ENCODE measurements at places on chromosomes 5 and 9.

DNA sequence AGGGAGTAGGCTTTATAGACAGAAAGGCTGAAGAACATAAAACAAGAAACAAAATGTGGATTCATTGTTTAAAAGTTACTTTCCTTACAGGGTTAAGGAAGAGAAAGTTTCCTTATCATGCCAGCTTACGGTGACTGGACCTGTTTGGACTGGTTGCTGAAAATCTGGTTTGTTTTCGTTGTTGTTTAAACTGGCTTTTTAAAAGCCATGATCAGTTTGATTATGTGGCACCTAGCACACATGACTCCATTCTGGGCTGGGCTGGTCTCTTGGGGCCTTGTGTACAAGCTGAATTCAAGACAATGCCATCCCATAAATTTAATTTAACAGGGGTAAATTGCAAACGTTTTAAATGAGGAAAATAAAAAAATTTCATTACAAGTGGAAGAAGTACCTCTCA, 18.4 kb upstream of the ZNF474 start:
- H3K36me3 ChIP-seq, result no peaks in the 10 kb centered on the region
- H3K4me3 ChIP-seq, result no peak overlapping the region
- H3K4me1 ChIP-seq, result peaks cover 8% of the 10 kb centered on the region
- H3K27me3 ChIP-seq, result no peaks in the 10 kb centered on the region

DNA sequence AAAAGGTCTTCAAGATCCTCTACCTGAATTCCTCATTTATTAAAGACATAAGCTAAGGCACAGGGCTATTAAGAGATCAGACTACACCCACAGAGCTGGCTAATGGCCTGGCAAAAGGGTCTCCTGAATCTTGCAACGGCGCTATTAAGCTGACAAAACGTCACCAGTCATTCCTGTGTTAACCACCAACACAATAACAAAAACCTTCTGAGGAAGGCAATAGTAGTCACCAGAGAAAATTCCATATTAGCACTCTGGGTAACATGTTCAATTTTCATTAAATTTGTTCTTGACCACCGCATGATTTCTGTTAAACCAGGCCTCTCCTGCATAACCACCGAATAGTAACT, 77.0 kb downstream of the GNAQ start:
- H3K4me1 ChIP-seq, result peaks cover 7% of the 10 kb centered on the region
- no peak overlapping the region for H3K4me3 ChIP-seq
- no peaks in the 10 kb centered on the region for H3K36me3 ChIP-seq
- no peaks in the 10 kb centered on the region for H3K27me3 ChIP-seq
- H3K27ac ChIP-seq, result no peak overlapping the region

- H3K27me3 ChIP-seq, result peaks cover 14% of the 10 kb centered on the region
- peak; percentile 23 for DNase-seq
- H3K4me3 ChIP-seq, result no peak overlapping the region
- H3K36me3 ChIP-seq, result no peaks in the 10 kb centered on the region
- H3K27ac ChIP-seq, result no peak overlapping the region
Measured at GRCh38 chr5:133292300-133292699, 240.5 kb downstream of the HSPA4 start.

- H3K27ac ChIP-seq, result no peak overlapping the region
- no peak overlapping the region for H3K4me3 ChIP-seq
- DNase-seq, result no peak
- H3K27me3 ChIP-seq, result peaks cover 21% of the 10 kb centered on the region
- H3K36me3 ChIP-seq, result peaks cover 7% of the 10 kb centered on the region
- H3K4me1 ChIP-seq, result no peaks in the 10 kb centered on the region
Measured at GRCh38 chr9:133200631-133201030, 8.4 kb downstream of the OBP2B start.

DNA sequence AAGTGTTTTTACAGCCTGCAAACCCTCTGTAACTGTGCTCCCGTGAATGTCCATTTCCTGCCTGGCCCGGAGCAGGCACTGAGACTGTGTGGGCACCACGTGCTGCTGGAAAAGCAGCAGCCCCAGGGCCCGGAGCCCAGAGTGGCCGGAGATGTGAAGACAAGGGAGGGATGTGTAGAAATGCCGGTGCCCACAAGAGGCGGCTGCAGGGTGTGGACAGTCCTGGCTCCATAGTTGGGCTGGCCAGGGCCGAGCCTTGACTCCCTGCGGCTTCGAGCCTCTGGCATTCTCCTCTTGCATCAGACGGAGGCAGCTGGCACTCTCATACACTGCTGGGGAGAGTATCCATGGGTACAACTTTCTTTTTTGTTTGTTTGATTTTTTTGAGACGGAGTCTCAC, 13.2 kb upstream of the GFPT2 start:
- H3K4me3 ChIP-seq, result no peak overlapping the region
- no peak for DNase-seq
- no peaks in the 10 kb centered on the region for H3K4me1 ChIP-seq

- no peak overlapping the region for H3K27ac ChIP-seq
- DNase-seq, result peak; percentile 19
- H3K4me3 ChIP-seq, result no peak overlapping the region
- H3K36me3 ChIP-seq, result no peaks in the 10 kb centered on the region
- no peaks in the 10 kb centered on the region for H3K4me1 ChIP-seq
- peaks cover 79% of the 10 kb centered on the region for H3K27me3 ChIP-seq
Measured at GRCh38 chr9:99000476-99001395, 57.0 kb downstream of the COL15A1 start.

DNA sequence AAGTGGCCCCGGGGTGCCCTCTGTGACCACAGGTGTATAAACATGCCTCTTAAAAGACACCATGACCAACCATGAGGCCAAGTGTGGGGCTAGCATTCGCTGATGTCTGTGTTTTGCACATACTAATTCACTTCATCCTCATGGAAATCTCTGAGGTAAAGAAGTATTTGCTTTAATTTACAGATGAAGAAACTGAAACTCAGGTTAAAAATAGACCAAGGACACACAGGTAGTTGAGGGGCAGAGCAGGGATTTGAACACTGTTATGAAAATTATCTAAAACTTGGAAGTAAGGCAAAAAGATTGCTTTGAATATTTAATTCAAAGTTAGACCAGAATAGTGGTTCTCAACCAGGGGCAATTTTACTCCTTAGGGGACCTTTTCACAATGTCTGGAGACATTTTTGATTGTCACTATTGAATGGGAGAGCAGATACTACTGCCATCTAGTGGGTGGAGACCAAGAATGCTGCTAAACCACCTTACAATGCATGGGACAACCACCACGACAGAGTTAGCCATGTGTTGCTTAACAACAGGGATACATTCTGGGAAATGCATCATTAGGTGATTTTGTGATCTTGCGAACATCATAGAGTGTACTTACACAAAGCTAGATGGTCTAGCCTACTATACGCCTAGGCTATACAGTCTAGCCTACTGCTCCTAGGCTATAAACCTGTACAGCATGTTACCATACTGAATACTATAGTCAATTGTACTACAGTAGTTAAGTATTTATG, 8.0 kb upstream of the FXN start:
- peaks cover 7% of the 10 kb centered on the region for H3K4me1 ChIP-seq
- H3K36me3 ChIP-seq, result no peaks in the 10 kb centered on the region
- no peak overlapping the region for H3K4me3 ChIP-seq
- H3K27me3 ChIP-seq, result peaks cover 22% of the 10 kb centered on the region
- no peak overlapping the region for H3K27ac ChIP-seq
- DNase-seq, result peak; percentile 33

- no peak overlapping the region for H3K27ac ChIP-seq
- H3K4me1 ChIP-seq, result no peaks in the 10 kb centered on the region
- no peak overlapping the region for H3K4me3 ChIP-seq
- no peak for DNase-seq
- H3K27me3 ChIP-seq, result no peaks in the 10 kb centered on the region
Measured at GRCh38 chr5:173410459-173411233, 82.4 kb upstream of the STC2 start.

DNA sequence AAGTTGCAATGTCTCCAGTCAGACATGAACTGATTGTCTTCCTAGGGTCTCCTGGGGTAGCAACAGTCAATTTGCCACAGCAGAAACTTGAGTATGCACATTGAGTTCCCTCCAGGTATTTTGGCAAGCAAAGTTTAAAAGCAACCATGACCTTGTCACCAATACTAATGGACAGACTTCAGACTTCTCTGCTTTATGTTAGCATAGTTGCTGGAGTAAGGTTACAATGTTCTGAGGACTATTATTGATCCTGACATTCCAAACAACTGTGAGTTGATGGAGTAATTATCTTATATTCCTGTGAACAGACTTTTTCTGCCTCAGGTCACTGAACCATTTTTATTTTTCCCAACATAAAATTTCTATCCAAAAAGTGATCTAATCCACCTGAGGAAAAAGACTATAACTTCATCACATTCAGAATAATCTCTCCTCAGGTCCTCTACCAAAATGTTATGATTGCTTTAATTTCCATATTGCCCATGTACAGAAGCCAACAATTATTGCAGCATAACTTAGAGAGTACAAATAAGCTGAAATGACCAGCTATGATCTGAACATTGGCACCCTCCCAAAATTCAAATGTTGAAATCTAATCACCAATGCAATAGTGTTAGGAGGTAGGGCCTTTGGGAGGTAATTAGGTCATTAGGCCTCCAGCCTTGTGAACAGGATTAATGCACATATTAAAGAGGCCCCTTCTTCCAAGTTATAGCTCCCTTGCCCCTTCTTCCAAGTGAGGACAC, 228.3 kb downstream of the PDE4D start:
- H3K27me3 ChIP-seq, result no peaks in the 10 kb centered on the region
- no peak overlapping the region for H3K27ac ChIP-seq
- DNase-seq, result no peak
- no peaks in the 10 kb centered on the region for H3K36me3 ChIP-seq
- peaks cover 22% of the 10 kb centered on the region for H3K4me1 ChIP-seq
- H3K4me3 ChIP-seq, result no peak overlapping the region

DNA sequence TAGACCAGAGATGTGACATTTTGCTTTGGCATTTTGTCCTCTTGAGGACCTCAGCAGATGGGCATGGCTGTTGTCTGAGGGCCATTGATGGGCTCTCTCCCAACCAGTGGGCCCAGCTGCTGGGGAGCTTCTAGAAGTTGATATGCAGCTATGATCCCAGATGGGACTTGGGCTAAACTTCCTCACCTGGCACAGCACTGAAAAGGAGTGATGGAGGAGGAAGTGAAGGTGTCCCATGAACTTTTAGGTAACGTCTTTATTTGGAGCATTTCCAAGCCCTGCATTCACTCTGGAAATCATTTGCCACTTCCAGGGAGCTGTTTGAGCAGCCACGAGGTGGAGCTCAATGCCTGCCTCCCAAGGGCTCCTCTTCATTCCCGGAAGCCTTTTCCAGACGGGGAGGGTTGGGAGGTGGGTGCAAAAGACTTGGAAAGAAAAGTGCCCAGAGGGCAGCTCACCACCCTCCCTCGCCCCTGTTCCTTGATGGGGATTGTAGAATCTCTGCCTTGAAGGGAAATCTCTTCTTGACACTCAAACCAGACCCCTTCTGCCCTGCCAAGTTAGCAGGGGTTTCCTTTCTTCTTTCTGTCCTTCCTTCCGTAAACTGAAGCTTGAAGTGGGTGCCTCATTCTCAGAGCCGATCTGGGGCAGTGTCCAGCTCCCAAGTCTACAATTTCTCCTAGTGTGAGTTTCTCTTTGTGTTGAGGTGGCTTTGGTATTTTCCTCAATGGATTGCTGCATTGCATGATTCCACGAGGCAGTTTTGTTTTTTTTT, 18.1 kb upstream of the NEUROG1 start:
- H3K27ac ChIP-seq, result no peak overlapping the region
- peak; percentile 73 for DNase-seq
- peaks cover 8% of the 10 kb centered on the region for H3K4me1 ChIP-seq
- peaks cover 76% of the 10 kb centered on the region for H3K27me3 ChIP-seq
- H3K4me3 ChIP-seq, result peak overlapping the region; percentile 38

DNA sequence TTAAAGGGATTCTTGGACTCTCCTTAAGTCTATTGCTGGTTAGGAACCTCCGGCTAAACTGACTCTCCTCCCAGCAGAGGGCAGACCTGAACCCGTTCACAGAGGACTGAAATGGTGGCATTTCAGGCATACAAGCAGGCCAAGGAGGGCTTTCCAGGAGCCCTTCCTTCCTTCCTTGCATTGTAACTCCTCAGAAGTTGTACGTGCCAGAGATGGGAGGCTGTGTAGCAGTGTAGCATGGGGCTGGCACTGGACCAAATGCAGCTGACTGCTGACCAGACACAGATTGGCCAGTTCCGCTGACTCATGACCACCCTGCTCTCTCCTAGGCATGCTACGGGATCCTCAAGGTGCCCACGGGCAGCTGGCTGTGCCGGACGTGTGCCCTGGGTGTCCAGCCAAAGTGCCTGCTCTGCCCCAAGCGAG, 36.4 kb downstream of the JADE2 start:
- H3K4me1 ChIP-seq, result peaks cover 8% of the 10 kb centered on the region
- H3K36me3 ChIP-seq, result peaks cover 35% of the 10 kb centered on the region
- DNase-seq, result peak; percentile 58
- no peak overlapping the region for H3K4me3 ChIP-seq
- H3K27me3 ChIP-seq, result no peaks in the 10 kb centered on the region
- no peak overlapping the region for H3K27ac ChIP-seq

GRCh38 chr9:81771571-81771970, 82.2 kb upstream of the TLE1 start:
- no peak overlapping the region for H3K4me3 ChIP-seq
- no peaks in the 10 kb centered on the region for H3K36me3 ChIP-seq
- no peaks in the 10 kb centered on the region for H3K27me3 ChIP-seq
- no peaks in the 10 kb centered on the region for H3K4me1 ChIP-seq
- no peak overlapping the region for H3K27ac ChIP-seq

- H3K36me3 ChIP-seq, result no peaks in the 10 kb centered on the region
- H3K27me3 ChIP-seq, result no peaks in the 10 kb centered on the region
- DNase-seq, result no peak
- H3K27ac ChIP-seq, result no peak overlapping the region
- no peak overlapping the region for H3K4me3 ChIP-seq
Measured at GRCh38 chr5:167626341-167627123, 664.9 kb upstream of the WWC1 start.

DNA sequence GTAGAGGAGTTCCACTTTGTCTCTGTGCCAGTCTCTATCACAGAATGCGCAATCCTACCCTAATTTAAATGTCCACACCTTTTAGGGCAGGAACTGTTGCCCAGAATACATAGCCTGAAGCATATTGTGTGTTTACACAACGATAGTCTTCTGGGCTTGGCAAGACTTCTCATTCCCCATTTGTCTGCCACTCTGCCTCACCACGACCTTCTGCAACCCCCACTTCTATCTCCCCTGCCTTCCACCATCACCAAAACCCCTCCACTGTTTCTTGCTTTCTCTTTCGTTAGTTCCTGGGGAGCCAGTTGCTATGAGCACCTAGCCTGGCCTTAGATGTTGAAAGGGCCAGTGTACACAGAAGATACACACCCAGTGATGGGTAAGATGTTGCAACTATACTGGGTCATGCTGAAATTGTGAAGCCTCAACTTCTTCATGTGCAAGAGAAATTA, 883 bp upstream of the RNF145 start:
- peak overlapping the region; percentile 95 for H3K4me3 ChIP-seq
- H3K27ac ChIP-seq, result peak overlapping the region; percentile 77
- H3K36me3 ChIP-seq, result peaks cover 80% of the 10 kb centered on the region
- DNase-seq, result peak; percentile 29
- no peaks in the 10 kb centered on the region for H3K27me3 ChIP-seq
